ENCODE measurements at places on chromosomes 1 and 21. TPM values are rescaled to one million over a fixed set of nuclear protein-coding genes. Genes with fewer than 3 reads are reported as not detected.

DNA sequence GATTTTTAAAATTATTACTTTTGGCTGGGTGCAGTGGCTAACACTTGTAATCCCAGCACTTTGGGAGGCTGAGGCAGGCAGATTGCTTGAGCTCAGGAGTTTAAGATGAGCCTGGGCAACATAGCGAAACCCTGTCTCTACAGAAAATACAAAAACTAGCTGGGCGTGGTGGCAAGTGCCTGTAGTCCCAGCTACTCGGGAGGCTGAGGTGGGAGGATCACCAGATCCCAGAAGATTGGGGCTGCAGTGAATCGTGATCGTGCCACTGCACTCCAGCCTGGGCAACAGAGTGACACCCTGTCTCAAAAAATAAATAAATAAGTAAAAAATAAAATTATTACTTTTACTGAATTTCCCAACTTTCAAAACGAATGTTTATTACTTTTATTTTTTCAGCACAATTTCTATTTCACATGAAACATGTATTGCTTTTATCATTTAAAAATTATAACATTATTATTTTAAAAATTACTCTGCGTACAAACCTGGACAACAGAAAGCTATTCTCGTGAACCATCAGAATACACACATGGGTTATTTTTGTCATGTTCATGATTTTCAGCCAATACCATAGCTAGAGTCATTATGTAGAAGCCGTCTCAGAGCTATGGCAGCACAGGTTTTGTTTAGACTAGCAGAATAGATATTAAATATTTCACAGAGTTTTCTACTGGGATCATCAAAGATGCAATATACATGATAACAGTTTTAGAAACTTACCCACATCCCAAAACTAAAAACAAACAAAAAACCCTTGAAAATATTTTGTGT, 621 bp downstream of the AMPD1 start:
- DNase-seq: no peak

Gene SMAP2
- total RNA-seq: 20.5 TPM

DNA sequence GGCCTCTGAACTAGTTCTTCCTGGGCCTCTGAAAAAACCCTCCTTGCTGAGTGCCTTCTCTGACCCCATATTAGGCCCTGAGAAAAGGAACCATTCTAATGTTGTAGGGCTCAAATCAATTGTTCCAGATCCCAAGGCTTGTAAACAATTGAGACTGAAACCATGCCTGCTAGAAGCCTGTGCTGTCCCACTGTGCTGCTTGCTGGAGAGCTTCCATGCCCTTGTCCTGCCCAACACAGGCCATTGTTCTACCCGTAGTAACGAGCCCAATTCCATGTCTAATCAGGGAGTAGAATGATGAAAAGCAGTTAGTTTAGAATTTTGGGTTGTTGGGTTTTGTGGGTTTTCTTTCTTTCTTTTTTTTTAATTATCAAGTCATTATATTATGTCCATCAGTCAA, 47.4 kb downstream of the ZNF281 start:
- DNase-seq: no peak

DNA sequence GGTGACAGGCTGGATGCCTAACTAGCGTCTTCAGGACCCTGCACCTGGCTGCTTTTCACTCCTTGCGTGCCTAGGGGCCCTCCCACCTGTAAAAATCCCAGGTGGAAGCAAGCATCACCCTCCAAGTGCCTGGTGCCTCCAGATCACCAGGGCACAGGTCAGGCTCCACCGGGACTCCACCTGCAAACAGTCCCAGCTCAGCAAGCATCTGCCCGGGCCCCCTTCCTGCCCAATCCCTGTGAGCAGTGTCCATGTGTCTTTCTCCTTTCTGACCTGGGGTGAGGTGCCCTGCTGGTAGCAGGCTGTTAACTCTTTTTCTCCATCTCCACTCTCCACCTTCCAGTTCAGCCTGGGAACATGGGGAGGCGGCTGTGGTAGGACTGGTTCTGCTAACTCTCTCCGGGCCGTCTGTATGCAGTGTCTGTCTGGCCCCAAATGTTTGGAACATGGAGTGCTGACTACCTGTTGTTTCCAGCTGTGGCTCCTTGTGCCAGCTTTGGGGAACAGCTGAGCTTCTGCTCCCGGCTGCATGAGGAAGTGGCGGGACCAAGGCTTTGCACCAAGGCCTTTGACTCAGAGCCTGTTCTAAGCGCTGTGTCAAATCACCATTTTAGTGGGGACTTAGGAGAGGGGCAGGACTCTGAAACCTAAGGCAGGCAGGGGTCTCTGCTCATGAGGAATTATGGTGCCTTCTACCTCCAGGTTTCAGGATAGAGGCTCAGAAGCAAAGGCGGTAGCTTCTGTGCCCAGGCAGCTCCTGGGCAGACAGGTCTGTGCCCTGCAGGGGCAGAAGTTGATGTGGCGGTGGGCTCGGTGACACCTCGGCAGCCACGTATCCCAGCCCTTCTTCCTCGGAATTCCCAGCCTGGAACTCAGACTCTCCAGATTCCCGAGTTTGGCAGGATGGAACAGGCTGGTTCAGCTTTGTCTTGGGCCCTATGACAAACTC, 5.5 kb downstream of the GPR137B start:
- DNase-seq: no peak

DNA sequence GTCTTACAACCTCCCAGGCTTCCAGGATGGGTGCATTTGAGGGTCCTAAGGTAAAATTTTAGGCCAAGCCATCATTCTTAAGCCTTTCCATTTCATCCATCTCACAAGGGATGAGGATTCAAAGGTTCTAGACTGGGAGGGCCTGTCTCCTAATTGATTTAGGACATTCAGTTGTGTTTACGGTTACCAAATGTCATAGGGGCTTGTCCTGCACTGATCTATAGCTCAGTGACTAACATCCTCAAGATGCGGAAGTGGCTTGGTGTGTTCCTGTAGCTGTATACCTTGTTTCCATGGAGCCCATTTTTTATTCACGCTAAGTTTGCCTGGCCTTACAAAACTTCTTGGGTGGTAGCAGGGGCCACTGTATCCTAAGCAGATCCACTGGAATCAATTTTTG, 52.8 kb downstream of the DUSP10 start:
- no peak for DNase-seq

Gene C1orf226
- 1.8 TPM for total RNA-seq

Gene TCEA3
- total RNA-seq: not detected

- DNase-seq: no peak
Observed at GRCh38 chr1:156389311-156389710, 20.3 kb downstream of the RHBG start.
